Neural progenitor cell (in vitro differentiated cells): ENCODE measurements at places on chromosomes 4 and X. TPM values are rescaled to one million over a fixed set of nuclear protein-coding genes. Genes with fewer than 3 reads are reported as not detected.

GATA1 gene
- not detected in 2 replicates for total RNA-seq

RAB33A gene
- total RNA-seq, result 4.4 and 5.1 TPM in 2 replicates

CTAG1B gene
- total RNA-seq, result not detected in 2 replicates

CENPVL1 gene
- total RNA-seq, result 0.56 and 2.0 TPM in 2 replicates

ALG13 gene
- total RNA-seq, result 67.1 and 71.2 TPM in 2 replicates

MSN gene
- 97.4 and 131 TPM in 2 replicates for total RNA-seq

PPARGC1A gene
- total RNA-seq, result 1.7 and 6.6 TPM in 2 replicates

SFRP2 gene
- total RNA-seq, result 86.1 and 123 TPM in 2 replicates

CDX4 gene
- total RNA-seq, result 0.92 TPM in 1 of 2 replicates, not detected in the other

DNA sequence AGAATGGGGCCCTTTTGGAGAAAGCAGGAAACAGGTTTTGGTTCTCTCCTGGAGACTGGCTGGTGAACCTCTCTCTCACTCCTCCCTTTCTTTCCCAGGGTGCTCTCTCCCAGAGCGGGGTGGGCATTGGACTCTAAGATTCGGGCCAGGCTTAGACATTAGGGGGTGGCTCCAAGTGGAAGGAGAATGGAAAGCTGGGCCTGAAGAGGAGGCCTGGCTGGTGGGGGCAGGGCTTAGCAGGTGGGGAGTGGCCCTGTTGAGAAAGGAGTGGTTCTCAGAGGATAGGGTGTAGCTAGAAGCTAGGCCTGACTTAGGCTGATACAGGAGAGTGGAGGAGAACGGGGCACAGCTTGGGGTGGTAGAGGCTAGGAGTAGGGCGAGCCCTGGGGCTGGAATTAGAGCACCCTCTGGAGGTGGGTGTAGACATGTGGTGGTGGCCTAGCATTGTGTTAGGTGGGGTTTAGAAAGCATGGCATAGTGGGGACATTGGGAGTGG, 5.7 kb downstream of the PLP2 start:
- no peak for DNase-seq

DNA sequence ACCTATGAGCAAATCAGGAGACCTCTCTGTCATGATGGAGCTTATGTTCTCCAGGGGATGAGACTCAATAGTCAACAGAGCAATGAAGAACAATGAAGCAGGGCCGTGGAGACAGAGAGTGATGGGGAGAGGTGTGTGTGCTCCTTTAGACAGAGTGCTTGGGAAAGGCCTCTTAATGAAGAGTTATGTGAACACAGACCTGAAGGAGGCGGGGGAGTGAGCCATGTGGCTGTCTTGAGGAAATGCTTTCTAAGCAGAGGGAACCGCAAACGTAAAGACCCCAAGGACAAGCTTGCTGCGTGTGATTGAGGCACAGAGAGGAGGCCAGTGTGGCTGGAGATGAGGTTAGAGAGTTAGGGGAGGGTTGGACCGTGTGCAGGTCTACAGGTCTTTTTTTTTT, 53.1 kb downstream of the CHRNA9 start:
- DNase-seq, result peak; percentile 39

GRCh38 chr4:140185412-140186081, 31.6 kb upstream of the MAML3 start:
- no peak for DNase-seq

- DNase-seq, result no peak
Observed at GRCh38 chr4:81516241-81516640, 44.5 kb upstream of the RASGEF1B start.

DNA sequence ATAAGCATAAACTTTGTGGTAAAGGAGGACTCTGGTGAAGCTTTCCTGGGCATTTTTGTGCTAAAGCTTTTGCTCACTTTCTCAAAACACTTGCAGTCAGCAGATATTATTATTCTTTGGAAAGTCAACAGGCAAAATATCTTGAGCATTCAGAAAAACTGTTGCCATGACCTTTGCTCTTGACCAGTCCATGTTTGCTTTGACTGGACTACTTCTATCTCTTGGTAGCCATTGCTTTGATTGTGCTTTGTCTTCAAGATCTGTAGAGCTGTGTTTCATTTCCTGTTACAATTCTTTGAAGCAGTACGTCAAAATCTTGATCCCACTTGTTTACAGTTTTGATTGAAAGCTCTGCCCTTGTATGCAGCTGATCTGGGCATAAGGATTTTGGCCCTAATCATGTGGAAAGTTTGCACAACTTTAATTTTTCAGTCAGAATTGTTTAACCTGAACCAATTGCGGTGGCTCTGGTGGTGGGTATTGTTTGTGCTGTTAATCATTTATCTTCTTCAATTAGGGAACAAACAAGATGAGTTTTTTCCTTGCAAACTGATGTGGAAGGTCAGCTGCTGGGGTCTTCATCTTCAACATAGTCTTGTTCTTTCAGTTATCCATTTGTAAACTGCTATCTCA, 121.5 kb upstream of the NUDT6 start:
- DNase-seq, result no peak

- DNase-seq, result no peak
Observed at GRCh38 chr4:120472447-120473131, 405.9 kb upstream of the MAD2L1 start.

GRCh38 chr4:139794158-139794954, 128.7 kb downstream of the MGST2 start:
- DNase-seq, result no peak

DNA sequence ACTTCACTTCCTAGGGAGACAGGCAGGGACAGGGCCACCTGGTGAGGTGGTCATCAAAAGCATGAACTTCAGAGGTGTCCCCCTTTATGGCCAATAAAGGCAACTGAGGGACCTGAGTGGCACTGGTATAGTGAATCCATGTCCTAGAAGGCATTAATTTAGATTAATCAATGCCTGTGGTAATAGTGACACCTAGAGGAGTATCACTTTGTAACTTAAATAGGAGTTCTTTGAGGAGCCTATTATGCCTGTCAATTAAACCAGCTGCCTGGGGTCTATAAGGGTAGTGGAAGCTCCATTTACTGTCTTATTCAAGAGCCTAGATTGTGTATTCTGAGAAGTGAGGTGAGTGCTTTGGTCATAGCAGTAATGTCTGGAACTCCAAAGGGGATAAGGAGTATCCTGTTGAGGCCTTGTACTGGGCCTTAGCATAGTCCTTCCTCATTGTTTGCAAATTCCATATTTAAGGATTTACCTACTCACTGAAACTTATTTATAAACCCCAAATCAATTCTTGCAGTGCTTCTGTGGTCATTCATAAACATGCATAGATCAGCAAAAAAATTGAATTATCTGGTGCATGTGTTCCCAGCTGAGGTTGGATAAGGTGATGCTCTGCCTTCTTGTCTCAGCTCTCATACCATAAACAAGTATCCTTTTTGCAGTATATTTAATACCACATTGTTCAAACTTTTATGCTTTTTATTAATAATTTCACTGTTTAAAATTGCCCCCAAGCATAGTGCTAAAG, 213.8 kb upstream of the RADX start:
- DNase-seq, result no peak

DNA sequence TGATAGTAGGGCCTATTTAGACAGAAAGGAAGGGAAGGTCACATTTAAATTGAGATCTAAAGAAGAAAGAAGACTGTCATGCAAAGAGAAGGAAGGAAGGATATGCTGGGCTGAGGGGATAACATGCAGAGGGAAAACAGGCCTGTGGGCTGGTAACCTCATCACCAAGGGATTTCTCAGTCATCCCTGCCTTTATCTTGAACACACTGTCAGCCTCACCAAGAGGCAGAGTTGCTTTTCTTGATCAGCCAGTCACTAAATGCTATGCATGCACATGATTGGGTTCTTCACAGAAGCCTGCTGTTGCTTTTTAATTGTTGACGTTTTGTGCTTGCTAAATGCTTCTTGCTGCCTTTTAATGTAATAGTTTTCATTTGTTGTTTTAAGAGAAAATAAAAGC, 113.0 kb downstream of the ARHGAP24 start:
- DNase-seq, result no peak

DNA sequence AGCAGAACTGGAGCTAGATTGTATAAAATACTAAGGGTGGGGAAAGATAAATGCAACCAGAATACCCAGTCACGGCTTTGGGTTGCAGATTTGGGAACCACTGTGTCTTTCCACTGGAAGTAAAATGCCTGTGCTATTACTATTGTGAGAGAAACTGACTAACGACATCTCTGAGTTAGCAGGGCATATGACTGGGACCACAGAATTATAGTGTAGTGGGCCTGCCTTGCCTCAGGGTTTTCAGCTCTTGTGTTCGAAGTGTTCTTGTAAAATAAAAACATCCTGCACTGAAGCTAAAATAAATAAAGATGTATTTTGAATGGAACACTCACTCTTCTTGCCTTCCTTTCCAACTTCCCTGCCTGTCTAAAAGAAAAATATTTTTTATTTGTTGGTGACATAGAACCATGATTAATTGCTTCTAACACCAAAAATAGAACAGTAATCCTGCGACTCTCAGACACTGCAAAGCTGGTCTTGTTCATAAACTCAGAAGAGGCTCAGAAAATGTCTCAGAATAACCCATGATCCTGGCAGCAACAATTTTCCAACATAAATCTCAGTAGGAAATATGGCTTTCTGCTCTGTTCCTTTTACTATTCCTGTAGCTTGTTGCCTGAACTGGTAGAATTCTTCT, 104.2 kb downstream of the FAM47B start:
- no peak for DNase-seq

DNA sequence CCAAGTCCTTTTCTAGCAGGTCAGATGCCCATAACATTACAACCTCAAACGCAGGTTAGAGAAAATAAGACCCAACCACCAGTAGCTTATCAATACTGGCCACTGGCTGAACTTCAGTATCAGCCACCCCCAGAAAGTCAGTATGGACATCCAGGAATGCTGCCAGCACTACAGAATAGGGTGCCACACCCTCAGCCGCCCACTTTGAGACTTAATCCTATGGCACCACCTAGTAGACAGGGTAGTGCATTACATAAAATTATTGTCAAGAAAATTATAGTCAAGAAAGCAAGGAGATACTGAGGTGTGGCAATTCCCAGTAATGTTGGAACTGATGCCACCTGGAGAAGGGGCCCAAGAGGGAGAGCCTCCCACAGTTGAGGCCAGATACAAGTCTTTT, 19.9 kb upstream of the TRIM61 start:
- DNase-seq, result no peak

GRCh38 chr4:35201403-35201802, 1042.9 kb downstream of the ARAP2 start:
- no peak for DNase-seq

- no peak for DNase-seq
Observed at GRCh38 chrX:67961516-67961915, 417.7 kb downstream of the AR start.
